ENCODE measurements at places on chromosomes 6 and 20.

DNA sequence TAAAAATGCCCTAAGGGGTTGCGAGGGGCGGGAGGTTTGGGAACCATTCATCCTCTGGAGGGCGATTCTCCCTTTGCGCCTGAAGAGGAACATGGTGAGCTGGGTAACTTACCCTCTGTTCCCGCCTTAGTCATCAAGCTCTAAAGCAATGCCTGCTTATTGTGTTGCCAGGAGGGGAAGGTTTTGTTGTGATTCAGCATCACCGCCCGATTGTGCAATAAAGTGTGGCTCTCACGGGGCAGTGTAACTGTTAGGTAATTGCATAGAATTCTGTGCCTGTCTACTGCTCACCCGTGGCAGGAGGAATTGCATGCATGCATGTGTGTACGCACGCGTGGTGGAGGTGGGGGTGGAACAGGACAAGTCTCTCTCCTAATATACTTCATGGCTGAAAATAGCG is 95.5 kb upstream of the AGPAT4 start:
- DNase-seq, result peak; percentile 87

DNA sequence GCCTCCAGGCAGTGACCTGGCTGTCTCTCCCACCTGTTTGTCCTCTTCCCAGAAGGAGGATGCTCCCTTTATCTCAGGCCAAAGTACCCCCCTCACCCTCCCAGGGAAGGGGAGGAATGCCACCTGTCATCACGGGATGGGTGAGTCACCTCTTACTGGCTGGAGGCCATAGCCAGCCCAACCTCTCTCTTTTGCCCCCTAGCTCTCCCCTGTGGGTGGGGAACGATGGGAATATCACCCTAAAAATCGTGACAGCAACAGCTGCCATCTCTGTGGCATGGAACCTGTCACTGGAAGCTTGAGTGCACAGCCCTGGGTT is 137.5 kb upstream of the PTPN1 start:
- DNase-seq, result no peak

- DNase-seq, result peak; percentile 0
Observed at GRCh38 chr6:23735151-23735550, 390.9 kb upstream of the NRSN1 start.

GRCh38 chr6:75210885-75211739 is 5.3 kb upstream of the COL12A1 start:
- DNase-seq, result peak; percentile 54

DNA sequence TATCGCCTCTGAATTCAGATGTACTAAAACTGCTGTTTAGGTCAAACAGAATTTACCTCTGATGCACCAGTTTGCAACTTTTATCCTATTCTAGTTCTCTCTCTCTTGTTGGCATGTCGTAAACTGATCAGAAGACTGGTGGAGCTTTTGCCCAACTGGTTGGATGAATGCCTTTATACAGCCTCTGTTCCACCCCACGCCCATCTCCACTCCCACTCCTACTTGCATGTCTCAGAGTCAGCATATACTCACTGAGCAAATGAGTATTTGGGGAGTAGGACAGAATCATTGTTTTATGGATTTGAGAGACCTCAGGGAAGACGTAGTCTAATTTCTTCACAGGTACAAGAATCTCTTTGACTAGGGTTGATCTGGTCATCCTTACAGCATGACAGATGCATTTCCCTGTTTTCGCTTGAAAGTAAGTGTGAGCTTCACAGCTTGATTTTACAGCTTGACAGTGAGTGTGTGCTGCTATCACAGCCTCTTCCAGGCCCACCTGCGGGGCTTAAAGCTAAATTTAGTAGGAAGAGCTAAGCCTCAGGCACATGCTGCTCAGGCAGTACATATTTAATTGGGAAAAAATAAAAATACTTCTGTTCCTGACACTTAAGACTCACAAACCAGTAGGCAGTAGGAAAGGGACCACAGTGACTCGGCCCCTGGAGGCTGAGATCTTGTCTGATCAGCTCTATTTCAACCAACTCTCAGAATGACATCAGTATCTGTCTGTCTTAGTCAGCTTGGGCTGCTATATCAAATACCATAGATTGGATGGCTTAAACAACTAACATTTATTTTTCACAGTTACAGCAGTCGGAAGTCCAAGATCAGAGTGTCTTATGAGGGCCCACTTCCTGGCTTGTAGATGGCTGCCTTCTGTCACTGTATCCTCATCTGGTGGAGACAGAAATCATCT is 30.4 kb downstream of the TRMT6 start:
- DNase-seq, result no peak

DNA sequence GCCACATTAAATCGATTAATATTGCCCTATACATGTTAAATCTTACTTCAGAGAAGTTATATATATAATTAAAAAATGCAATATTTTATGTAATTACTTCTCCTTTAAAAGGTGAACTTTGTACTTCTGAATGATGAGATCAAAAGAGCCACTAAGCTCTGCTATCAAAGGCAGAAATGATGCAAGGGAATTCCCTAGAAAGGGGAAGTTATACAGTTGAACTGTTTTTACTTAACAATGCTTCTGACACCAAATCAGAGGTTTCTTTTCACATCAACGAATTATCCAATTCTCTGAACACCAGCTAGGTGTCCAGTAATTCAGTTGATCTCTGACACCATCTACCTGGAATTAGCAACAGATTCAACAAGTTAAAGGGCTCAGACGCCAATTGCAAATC is 319.9 kb upstream of the TSHZ2 start:
- DNase-seq, result no peak

GRCh38 chr20:45358282-45359068 is 4.5 kb upstream of the SYS1 start:
- DNase-seq, result peak; percentile 81

DNA sequence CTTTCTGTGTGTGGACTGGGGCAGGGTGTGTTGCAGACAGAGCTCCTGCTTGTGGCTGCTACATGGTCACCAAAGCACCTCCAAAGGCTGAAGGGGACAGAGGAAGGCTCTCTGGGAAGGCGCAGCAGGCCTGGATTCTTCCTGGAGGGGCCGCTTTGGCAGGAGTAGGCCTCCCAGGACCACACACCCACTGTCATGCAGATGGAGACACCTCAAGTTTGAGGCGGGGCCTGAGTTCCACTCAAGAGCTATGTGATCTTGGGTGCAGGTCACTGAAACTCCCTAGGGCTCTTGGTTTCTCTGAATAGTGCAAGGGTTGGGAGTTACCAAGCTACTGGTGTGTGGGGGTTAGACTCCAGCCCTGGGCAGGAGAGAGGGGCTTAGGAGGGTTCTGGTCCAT is 27.9 kb downstream of the EFCAB8 start:
- no peak for DNase-seq

DNA sequence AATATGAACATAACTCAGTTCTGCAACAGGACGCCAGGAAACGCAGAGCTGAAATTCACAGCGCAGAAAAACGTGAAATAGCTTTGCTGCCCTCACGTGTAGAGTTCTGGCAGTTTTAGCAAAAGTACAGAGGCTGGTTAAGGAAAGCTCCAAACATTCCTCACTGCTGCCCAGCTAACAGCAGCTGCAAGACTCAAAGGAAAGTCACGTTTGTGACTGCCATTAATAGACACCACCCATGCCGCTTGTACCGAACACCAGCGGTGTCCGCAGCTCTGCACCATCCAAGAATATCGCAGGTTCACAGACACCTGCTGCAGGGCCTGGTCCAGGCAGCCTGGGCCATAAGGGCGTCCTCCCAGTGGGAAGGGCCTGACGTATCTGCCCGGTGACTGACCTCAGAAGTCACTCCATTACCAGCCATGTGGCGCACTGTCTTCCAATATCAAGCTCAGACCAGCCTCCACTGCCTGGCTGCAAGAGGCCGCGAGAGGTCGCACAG is 61.4 kb downstream of the WDR27 start:
- DNase-seq, result peak; percentile 32

DNA sequence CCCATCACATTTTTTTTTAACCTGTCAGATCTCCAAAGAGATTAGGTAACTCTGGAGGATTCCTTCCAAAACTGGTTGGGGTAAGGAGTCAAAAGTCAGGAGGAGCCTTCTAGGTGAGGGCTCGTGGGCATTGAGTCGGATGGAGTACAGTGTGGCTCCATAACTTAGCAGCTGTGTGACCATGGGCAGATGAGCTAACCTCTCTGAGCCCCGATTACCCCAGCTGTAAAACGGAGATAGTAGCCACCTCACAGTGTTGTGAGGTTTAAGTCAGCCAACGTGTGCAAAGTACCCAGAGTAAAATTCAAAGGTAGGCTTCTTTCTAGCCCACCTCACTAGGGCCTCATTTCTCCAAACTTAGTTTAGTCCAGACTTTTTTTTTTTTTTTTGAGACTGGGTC is 151.5 kb downstream of the CD24 start:
- no peak for DNase-seq

GRCh38 chr20:29876911-29877285 is 1380.6 kb upstream of the DEFB115 start:
- DNase-seq, result no peak

- no peak for DNase-seq
Observed at GRCh38 chr6:111921103-111921502, 47.9 kb upstream of the FYN start.

DNA sequence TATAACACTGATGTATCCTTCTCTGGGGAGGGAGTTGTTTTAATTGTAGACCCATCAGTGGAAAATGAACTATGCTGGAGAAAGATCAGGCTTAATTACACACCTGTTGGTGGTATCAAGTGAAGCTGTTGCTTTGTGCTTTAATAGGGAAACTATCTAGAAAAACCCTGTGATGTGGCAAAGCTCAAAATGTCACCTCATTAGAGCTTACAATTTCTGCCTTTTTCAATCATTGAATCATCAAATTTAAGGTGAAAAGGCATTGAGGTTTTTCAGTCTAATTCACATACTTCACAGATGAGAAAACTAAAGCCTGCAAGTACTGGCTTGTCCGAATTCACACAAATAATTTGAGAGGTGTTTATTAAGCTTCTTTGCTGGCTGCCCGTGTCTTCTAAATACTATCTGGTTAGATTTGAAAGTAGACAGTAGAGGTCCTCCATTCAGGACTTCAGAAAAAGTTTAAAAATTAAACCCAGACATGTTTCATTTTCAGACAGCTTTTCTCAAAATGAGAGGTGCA is 143.3 kb upstream of the MAP3K7 start:
- DNase-seq, result no peak

- no peak for DNase-seq
Observed at GRCh38 chr20:57692393-57692792, 17.4 kb downstream of the PMEPA1 start.

- DNase-seq, result no peak
Observed at GRCh38 chr6:154457046-154457713, 53.3 kb downstream of the CNKSR3 start.

GRCh38 chr6:36492092-36492491 is 49.3 kb downstream of the KCTD20 start:
- DNase-seq, result no peak

DNA sequence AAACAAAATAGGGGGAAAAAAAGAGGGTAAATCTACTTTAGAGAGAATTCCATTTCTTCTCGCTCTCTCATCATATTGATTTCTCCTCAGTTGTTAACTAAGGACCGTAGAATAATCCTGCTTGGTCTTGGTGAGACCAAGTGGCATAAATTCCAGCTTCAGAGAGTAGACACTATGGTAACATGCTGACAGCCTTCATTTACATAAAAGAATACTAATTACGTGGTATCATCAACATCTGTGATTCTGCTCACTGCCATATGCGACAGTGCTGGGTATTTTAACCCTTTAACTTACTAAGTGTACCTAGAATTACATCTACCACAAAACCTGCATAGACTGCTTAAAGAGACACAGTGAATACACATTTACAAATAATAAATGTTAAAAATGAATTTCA is 27.1 kb downstream of the TOMM6 start:
- no peak for DNase-seq

- no peak for DNase-seq
Observed at GRCh38 chr6:134173366-134173725, 120.9 kb upstream of the SLC2A12 start.

GRCh38 chr6:163414117-163414945 is at the start of gene QKI:
Gene QKI, plus strand, starts transcription at chr6:163414718. Its CDS starts 476 bp downstream, at chr6:163415194.
- peak; percentile 92 for DNase-seq

DNA sequence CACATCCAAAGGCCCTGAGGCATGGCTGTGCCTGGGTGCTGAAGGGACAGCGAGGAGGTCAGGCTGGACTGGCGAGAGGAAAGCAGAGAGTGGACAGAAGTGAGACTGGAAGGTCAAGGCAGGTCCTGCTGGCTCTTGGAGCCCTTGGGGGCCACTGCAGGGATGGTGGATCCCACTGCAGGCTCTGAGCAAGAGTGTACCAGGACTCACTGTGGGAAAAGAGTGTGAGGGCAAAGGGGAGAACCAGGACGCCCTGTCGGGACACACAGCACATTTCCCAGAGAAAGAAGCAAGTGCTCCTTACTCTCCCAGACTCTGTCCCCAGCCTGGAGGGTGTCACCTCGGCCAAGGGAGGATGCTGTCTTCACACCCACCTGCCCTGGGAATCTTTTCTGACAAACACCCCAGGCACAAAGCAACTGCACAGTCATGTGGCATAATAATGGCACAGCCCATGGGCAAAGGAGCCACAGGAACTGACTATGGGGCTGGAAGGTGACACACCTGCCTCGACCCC is 172.3 kb upstream of the CST7 start:
- DNase-seq, result no peak

- DNase-seq, result no peak
Observed at GRCh38 chr6:14929291-14929690, 316.6 kb upstream of the JARID2 start.

DNA sequence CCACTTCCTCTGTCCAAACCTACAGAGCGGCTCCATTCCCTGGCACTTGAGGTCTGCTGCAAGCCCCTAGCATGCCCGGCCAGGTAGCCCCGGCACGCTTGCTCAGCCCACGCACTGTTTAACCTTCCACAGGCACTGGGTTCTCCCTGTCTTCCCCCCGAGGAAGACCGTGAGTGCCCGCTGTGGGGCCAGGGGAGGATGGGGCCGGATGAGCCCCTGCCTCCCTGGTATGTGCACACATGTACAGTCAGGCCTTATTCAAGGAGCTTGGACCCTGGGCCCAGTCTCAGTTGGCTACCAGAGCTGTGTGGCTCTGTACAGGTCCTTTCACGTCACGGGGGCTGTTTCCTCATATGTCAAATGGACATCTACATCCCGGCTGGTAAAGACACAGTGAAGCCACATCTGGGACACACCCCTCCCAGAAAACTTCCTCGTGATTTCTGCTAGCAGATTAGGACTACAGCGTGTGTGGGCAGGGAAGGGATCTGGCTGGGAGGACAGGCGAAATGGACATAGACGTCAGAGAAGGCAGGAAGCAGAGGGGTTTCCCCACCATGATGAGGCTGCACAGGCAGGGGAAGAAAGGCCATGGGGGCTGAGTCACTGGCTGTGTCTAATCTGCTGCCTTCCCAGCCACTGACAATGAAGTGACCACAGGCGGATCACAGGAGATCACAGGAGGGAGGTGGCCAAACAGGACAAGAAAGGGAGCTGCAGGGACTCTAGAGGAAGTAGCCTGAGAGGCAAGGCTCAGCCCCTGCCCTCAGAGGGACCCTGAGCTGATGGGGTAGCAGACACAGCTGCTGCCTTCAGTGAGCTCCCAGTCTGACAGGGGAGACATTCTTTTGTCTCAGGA is 62.9 kb downstream of the MRPL14 start:
- peak; percentile 95 for DNase-seq

DNA sequence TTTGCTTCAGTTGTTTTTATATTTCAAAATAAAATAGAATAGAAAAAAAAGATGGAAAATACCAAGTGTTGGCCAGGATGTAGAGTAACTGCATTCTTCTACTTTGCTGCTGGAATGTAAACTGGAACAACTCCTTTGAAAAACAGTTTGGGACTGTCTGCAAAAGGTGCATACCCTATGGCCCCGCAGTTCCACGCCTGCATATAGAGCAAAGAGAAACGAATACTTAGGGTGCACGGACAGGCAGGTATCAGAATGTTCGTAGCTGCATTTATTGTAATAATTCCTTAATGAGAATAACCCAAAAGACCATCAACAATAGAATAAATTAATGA is 603 bp upstream of the RAB23 start:
- no peak for DNase-seq

- DNase-seq, result peak; percentile 48
Observed at GRCh38 chr20:63498960-63499337, at the start of gene EEF1A2. Gene EEF1A2, minus strand, starts transcription at chr20:63499083. Its CDS starts 1,320 bp downstream, at chr20:63497763.

Measured in foreskin fibroblast (primary cell).